ENCODE measurements at places on chromosomes 11 and 22. TPM values are rescaled to one million over a fixed set of nuclear protein-coding genes. Genes with fewer than 3 reads are reported as not detected.

- DNase-seq, result no peak
These were observed 2.4 kb upstream of the SIDT2 start for GRCh38 chr11:117176186-117176585.

Gene OR2AG1
- not detected for polyA plus RNA-seq

Gene MUC5AC
- not detected for polyA plus RNA-seq

GRCh38 chr11:35419184-35419829, at the start of gene SLC1A2:
Gene SLC1A2 (minus strand): TSS chr11:35419558. CDS start chr11:35418966, 592 bp downstream.
- DNase-seq, result no peak

GRCh38 chr22:35703861-35704584, 13.6 kb upstream of the APOL5 start:
- DNase-seq, result no peak

DNA sequence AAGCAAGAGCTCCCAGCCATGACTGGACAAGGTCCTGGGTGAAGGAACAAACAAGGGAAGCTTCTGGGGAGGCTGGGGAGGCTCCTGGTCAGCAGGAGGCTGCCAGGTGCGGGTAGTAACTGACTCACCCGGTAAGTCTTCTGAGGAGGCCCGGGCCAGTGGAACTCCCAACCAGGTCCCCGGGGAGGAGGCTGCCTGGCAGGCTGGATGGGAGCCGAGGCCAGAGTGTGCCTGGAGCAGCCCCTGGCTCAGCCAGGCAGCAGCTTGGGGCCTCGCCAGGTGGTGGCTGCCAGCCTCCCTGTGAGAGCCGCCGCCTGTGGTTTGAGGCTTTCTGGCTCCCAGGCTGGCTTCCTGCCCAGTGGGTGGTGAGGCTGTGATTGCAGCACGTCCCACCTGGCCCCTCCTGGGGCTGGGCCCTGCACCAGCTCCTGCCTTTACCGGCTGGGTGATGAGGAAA, 46.2 kb downstream of the IGF2 start:
- DNase-seq, result no peak

GRCh38 chr22:29732883-29733282, 13.1 kb downstream of the CABP7 start:
- no peak for DNase-seq

DNA sequence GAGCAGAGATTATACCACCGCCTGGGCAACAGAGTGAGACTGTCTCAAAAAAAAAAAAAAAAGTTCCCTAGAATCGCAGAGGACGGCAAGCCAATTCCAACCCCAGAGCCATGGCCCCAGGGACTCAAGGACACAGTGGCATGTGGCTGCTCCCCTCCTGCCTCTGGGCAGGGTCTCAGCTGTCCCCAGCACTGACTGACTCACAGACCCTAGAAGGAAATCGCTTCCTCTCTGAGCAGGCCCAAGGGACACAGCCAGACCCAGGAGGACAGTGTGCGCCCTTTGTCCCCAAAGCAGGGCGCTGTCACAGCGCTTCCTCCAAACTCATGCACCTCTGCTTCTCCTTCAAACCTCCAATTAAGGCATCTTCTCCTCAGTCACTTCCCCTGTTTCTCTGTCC, 2.3 kb downstream of the PACSIN3 start:
- DNase-seq, result no peak

Gene ACTN3
- polyA plus RNA-seq, result 67.5 TPM

- peak; percentile 8 for DNase-seq
These were observed 258.3 kb downstream of the LRRC4C start for GRCh38 chr11:41201156-41201555.

DNA sequence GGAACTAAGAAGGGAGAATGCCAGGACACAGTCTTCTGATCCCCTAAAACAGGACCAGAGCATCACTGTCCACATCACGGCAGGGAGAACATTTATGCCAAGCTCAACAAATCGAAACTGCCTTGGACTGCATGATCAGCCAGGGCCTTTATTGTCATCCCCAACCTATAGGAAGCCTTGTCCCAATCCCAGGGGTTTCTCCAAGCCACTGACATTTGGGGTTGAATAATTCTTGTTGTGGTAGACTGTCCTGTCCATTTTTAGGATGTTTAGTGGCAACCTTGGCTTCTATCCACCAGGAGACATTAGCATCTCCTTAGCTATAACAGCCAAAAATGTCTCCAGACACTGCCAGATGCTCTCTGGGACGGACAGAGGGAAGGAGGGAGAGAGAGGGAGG, 37.1 kb downstream of the RPL27A start:
- DNase-seq, result no peak

DNA sequence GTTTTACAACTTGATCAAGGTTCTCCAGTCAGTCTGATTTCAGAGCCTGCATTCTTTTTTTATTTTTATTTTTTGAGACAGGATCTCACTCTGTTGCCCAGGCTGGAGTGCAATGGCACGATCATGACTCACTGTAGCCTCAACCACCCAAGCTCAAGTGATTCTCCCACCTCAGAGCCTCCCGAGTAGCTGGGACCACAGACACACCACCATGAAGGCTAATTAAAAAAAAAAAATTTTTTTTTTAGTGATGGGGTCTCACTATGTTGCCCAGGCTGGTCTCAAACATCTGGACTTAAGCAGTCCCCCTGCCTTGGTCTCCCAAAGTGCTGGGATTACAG, 117.2 kb upstream of the NAV2 start:
- DNase-seq, result no peak

Gene NCF4
- polyA plus RNA-seq, result 3.4 TPM

- no peak for DNase-seq
These were observed 11.9 kb downstream of the RBFOX2 start for GRCh38 chr22:36016684-36017083.

GRCh38 chr11:117327567-117328374, at the start of gene CEP164:
Gene CEP164 (plus strand): TSS chr11:117327854. CDS start chr11:117338587, 10,733 bp downstream.
- DNase-seq, result peak; percentile 97

DNA sequence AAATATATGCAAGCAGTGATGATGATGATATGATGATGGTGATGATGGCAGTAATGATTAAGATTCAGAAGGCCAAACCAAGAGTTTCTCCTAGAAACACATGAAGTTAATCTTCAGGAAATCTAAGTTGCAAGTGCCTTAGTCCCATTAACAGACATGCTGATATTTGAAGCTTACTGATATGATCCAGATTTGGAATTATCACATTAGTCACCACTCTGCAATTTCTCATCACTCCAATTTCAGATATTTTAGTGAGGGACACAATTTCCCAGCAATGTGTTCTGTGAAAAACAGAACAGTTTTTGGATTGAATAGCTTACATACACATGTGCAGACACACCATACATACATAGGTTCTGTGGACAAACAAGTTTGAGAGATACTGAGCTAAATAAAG, 411.4 kb upstream of the FAT3 start:
- DNase-seq, result no peak

- DNase-seq, result no peak
These were observed 16.8 kb downstream of the ANO3 start for GRCh38 chr11:26348776-26349175.

- DNase-seq, result no peak
These were observed 4.6 kb downstream of the KRTAP5-3 start for GRCh38 chr11:1603629-1604028.

DNA sequence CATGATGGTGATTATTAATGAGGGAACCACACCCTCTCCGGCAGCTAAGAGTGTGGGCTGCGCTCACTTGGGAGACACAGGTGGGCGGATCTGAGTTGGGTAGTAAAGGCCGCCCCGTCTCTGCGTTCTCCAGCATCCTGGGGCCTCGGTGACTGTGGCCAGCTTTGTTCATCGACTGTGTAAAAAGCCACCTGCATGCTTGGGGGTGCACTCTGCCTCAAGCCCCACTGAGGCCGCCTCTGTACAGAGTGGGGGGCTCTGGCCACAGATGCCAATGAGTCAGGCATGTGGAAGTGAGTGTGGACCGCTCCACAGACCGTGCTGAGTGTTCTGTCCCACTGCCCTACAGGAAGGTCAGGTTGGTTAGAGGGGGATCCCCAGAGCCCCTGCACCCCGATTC, 192.7 kb downstream of the SHANK2 start:
- DNase-seq, result no peak

DNA sequence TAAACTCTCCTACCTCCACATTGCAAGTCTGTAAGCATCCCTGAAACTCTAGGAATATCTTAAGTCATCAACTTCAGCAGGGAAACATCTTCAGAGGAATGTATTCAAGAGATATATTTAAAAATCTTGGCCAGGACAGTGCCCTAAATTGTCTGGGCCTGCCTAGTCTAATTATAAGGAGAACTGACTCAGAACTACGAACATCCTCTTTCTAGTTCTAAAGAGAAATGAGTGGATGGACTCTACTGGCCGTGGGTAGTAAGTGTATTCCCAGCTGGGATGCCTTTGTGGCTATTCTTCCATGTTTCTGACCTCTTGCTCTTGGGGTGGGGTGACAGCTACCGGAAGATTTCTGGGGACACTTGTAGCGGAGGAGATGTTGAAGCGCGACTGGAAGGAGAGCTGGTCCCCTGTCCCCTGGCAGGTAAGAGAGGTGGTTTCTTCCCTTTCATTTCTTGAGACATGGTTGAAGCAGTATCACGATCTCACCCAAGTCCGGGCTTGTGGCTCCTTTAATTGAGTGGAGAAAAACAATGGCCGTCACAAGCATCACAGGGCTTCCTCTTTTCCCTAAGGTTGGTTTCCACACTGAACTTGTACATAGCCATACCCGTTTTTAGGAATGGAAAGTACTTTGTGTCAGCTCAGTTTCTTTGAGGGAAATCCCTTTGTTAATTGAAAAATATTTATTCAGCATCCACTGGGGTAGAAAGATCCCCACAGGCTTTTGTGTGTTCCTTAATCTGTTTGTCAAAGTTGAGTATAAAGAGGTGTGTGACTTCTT, 97.7 kb upstream of the SORL1-AS1 start:
- DNase-seq, result no peak

- no peak for DNase-seq
These were observed 11.2 kb downstream of the MB start for GRCh38 chr22:35605851-35606481.

Gene ARHGAP42
- polyA plus RNA-seq, result 27.3 TPM

- DNase-seq, result no peak
These were observed 77.5 kb downstream of the PPP6R3 start for GRCh38 chr11:68538025-68538424.

Gene ELMOD1
- 6.4 TPM for polyA plus RNA-seq

DNA sequence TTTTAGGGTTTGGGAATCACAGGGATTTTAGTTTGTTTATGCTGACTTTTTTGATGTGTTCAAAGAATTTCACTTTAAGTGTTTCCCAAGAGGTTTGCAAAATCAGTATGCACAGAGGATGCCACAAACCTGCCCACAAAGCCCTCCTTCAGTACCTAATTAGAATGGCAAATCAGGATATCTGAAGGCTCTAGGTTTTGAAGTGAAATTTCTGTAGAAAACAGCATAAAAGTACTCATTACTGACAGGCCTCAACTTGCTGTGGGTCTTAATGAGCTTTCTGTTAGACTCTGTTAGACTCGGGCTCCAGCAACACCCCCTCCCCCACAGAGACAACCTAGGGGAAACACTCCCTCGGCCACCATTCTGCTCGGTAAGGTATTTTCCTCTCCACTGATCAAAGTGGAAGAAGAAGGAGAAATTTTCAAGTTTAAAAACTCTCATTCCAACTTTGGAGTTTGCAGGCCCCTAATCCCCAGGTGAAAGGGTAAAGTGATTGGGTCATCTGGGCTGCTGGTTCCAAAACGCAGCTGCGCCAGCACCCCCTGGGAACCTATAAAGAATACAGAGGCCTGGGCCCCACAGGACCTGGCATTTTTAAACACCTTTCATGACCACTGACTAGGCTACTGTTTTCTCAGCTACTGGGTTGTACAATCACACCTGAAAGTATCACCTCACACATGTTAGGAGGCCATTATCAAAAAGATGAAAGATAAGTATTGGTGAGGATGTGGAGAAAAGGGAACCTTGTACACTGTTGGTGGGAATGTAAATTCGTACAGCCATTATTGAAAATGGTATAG, 67.5 kb downstream of the PLEKHA7 start:
- no peak for DNase-seq

GRCh38 chr11:87529486-87529885, 491.8 kb downstream of the TMEM135 start:
- DNase-seq, result no peak

Gene CNTF
- 0.75 TPM for polyA plus RNA-seq

DNA sequence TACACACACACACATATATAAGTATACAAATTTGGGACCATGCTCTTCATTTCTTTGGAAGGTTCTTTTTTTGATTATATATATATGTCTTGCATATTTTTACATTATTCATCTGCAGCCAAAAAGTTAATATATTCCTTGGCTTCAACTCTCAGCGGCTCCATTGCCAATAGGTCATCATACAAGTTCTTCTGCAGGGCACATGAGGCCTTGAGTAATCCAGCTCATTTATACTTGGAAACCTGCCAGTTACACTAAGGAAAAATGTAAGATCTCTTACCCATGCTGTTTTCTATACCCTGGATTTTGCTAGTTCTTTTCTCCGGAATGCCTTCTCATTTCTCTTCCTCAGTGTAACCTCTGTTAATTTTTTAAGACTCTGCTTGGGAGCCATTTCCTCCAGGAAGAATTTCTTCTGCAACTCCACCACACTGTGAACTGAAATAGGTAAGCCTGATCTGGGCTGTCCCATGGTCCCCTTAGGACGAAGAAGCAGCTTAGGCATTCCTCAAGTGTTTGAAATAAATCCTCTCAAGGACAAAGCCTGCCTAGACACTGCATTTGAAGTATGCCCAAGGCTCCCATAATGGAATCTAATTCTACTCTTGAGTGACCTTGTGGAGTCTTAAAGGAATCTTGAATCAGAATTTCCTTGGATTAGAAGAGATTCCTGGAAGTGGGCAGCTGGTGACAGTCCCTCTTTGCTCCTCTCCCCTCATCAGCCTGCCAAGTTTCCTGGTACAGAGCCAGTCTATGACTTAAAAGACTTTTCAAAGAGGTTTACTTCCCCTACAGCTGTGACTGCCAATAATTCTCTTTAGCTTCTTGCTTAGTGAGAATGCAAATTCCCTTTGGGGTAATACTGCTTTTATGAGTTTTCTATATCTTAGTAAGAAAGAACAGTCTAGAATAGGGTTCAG, 182.8 kb downstream of the C11orf87 start:
- peak; percentile 76 for DNase-seq

DNA sequence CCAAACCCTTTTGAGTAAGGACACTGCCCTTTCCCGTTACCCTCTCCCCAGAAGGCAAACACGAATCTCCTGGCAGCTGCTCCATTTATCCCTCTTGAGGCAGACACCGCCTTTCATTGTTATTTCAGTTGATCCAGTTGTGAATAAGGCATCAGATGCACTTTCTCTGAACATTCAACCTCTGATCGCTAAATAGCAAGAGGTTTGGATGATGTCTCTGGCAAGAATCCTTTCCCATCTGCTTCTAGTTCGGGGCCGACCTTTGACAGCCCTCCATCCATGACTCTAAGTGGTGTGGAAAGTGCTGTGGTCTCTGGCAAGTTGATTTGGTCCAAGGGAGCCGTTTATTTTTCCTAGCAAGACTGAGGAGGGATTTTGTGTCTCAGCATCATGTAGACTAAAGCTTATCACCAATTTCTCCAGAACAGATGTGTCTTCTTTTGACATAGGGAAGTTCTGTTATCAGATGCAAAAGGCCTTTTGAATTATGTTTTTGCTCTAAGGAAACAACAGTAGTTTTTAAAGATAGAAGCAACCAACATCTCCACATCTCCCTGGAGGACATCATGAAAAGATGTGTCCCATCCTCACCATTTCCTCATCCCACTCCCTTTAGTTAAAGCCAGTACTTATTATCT, 123.6 kb downstream of the CCDC34 start:
- peak; percentile 79 for DNase-seq

GRCh38 chr11:56905936-56906335, 82.8 kb upstream of the OR5AK2 start:
- no peak for DNase-seq

Gene BARX2
- polyA plus RNA-seq, result 0.12 TPM

Data from muscle of back (tissue), 13 donors.